ENCODE measurements at places on chromosomes 5 and 9.

DNA sequence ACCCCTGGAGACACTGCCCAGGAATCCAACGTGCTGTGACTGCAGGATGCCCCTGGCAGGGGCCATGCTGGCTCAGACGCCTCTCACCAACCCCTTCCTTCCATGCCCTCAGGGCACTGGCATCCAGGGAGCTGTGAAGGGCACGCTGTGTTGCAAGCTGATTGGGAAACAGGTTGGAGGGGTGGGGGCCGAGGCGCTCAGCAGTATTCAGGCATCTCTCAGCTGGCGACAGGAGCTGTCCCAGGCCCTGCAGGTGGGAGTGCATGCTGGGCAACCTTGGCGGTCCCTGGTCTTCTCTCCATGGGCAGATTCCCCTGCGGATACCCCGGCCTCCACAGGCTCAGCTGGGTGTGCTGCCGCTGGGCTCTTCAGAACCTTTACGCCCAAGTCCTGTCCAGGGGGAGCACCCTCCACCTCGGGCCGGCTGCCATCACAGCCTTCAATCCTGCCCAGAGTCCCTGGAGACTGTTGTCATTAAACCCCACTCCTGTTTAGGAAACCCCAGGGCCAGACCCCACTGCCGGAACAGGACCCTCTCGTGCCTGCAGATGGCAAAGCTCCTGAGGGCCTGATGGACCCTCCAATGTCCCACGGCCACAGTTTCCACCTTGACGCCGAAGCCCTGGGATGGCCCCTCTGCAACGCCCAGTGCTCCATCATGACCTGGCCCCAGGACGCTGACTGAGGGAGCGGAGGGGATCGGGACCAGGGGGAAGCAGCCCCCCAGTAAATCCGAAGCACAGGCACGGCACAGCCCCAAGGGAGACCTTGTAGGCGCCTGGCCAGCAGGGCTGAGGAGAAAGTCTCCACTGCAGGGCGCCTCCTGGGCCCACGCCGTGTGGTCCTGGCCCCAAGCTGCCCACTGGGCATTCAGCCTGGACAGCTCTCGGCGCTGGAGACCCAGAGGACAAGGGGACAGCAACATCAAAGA is 9.3 kb downstream of the TPPP start:
- no peak for DNase-seq

- no peak for DNase-seq
These were observed 102.2 kb downstream of the MAP1B start for GRCh38 chr5:72209147-72210115.

GRCh38 chr9:136014147-136014923 is 53.2 kb upstream of the UBAC1 start:
- DNase-seq, result no peak

DNA sequence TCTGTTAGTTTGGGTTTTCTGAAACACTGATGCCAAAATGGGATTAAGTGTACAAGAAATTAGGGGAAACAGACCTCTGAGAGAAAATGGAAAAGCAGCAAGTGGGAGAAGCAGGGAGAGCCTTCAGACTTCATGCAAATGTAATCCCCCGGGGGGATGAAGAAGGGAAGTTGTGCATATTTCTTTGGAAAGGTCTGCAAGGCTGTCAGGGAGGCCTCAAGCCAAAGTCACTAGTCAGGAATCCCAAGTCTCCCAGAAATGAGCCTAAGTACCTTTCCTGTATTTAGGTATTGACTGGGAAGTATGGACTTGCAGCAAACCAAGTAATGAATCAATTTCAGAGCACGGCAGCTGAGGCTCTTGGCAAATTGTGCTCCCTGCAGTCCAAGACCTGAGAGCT is 2.2 kb downstream of the FTMT start:
- DNase-seq, result no peak

- no peak for DNase-seq
These were observed 44.8 kb downstream of the ROR2 start for GRCh38 chr9:91905237-91905650.

- no peak for DNase-seq
These were observed 443.3 kb downstream of the CDK5RAP2 start for GRCh38 chr9:120136696-120137095.

DNA sequence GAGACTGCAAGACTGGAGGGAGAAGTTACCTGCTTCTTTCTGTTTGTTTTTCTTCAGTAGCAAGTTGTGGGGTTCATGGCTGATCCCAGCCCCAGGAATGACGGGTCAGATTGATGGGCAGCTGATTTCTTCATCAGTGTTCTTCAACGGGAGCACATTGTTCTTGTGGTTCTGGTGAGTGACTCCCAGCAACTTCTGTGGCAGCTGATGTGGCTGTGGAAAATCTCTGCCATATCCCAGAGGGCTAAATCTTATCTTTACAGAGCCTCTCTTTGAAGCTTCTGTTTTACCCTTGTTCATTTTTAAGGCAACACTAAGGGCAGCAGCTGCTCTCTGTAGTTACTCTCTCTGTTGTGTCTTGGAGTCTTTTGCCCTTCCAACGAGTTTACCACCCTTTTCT is 710.3 kb downstream of the PRELID2 start:
- DNase-seq, result no peak

DNA sequence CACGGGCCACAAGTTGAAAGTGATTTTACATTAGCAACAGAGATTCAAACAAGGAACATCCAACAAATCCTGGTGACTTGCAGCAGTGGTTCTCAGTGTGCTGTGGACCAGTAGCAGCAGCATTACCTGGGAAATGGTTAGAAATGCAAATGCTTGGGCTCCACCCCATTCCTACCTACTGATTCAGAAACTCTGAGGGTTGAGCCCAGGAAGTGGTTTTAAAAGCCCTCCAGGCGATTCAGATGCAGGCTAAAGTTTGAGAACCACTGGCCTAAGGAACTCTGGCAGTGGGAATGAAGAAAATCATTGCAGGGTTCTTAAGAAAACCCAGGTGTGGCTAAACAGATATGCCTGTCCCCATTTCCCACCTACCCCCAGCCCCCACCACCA is 398.8 kb downstream of the ENC1 start:
- DNase-seq, result no peak
